ENCODE measurements at places on chromosomes 2 and 18. TPM values are rescaled to one million over a fixed set of nuclear protein-coding genes. Genes with fewer than 3 reads are reported as not detected.

DNA sequence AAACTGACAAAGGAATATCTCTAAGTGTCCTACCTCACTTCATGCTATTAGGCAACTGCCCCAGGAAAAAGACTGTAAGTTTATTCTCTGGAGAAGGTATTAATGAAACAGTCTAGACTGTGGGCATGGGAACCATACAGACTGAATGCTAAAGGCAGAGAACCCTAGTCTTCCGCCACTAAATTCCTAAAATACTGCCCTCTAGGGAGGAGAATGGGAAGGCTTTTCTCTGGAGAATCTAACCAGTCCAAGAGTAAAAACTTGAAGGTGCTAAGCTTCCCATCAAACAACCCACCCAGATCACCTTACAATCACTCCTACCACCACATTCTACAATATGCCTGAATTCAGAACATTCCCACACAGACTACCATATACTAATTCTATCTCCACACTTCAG is 3.4 kb downstream of the SRBD1 start:
- no peak for DNase-seq

GRCh38 chr2:46193356-46193755 is 103.9 kb upstream of the EPAS1 start:
- no peak for DNase-seq

DNA sequence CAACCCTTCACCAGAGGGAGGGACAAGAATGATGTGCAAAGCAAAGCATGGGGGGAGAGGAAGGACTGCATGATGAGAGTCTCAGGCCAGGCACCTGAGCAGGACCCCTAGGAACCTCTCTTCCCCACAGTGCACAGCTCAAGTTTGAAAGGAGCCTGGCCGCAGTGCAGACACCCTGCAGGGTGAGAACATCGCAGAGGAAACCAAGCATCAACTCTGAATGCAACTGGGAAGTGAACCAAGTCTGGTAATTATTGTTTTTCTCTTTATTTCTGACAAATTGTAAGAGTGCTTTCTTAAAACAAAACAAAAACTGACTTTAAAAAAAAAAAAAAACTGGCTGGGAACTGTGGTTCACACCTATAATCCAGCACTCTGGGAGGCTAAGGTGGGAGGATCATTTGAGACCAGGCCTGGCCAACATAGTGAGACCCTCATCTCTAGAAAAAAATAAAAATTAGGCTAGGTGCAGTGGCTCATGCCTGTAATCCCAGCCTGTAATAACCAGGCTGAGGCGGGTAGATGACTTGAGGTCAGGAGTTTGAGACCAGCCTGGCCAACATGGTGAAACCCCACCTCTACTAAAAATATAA is 15.3 kb downstream of the NPC1 start:
- no peak for DNase-seq

DNA sequence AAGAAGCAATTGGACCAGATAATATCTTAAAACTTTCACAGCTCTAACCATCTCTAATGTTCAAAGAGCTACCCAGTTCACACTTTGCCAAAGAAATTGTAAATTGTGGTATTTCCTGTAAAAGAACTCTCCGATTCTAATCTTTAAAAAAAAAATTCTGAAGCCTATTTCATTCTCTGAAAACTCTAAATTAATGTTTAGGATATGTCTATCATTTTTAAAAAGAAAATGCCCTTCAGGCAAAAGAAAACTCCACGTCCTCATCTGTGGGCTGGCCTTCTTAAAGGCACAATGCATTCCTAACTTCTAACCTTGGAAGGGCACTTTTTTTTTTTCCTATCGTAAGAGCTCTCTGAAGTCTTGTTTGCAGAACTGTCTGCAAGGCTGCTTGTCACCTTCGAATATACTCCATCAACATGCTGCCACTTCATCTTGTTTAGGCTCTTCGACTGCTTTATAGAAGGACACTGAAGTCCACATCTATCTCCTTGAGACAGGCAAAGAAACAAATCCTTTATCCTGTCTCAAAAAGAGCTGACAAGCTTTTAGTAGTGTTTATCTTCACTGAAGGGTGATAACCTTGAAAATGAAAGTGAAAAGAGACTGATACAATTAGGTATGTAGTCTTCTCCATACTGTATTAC is 124.3 kb upstream of the SLC39A10 start:
- no peak for DNase-seq

GRCh38 chr2:204586444-204587180 is 41.3 kb downstream of the PARD3B start:
- no peak for DNase-seq

GRCh38 chr2:124325667-124326440 is 300.8 kb downstream of the CNTNAP5 start:
- DNase-seq, result no peak

GRCh38 chr2:134634054-134634753 is 84.6 kb downstream of the TMEM163 start:
- DNase-seq, result no peak

DNA sequence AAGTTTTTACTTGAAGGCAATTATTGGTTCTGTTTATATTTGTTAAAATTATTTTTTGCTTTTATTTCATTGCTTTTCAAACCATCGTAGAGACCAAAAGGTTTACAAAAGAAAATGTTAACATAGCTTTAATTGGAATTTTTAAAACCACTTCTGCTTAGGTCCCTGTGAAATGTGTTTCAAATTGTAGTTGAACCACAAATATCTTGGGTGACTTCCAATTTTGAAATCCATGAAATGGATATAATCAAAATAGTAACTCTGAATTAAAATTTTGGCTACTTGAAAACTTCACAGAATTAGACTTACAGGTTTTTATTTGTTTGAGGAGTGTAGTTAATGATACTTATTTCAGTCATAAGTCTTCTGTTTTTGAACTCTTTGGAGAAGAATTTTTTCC is 3.1 kb upstream of the SPAG16 start:
- DNase-seq, result no peak

Gene GNLY
- polyA plus RNA-seq, result 0.27 TPM

Gene FAM237A
- polyA plus RNA-seq, result not detected

Gene ZRANB3
- polyA plus RNA-seq, result 8.8 TPM

GRCh38 chr18:5770176-5770575 is 125.1 kb downstream of the TMEM200C start:
- no peak for DNase-seq

Gene COL4A3
- 78.8 TPM for polyA plus RNA-seq

DNA sequence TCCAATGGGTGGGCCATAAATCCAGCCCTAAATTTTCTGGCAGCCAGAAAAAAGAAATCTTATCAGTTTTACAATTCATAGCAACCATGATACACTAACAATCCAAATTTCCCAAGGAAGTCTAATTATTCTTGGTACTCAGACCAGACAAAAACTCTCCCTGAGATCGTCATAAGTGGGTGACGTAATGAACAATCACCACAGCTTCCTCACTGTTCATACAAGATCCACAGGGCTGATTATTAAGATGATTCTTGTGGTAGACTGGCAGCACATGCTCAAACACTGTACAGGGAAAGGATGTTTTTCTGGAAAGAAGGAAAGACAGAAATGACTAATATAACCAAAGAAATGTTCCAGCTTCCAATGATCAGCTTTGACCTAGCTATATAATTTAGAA is 178.3 kb upstream of the CRIM1 start:
- DNase-seq, result no peak

- DNase-seq, result peak; percentile 24
Observed at GRCh38 chr2:100606726-100607343, 44.0 kb downstream of the PDCL3 start.

Gene TMEM37
- 72.9 TPM for polyA plus RNA-seq

DNA sequence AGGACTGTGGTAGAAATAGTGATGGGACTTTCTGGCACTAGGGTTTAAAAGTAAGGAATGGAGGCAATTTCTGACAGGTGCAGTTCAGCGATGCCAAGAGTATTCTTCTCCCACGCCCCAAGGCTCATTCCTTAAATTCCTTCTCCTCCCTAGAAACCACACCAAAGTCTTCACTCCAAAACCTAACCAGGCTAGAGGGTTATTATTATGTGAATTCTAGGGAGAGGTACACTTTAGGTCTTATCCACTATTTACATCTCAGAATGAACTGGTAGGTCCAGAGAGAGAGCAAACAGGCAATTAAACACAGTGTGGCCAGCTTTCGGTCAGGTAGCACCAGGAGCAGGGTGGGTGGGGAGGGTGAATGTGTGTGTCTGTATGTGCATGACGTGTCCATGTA is 11.4 kb downstream of the IL1F10 start:
- no peak for DNase-seq

Gene CPO
- 1.7 TPM for polyA plus RNA-seq
